Activated CD4-positive, alpha-beta T cell treated with anti-CD3 and anti-CD28 coated beads, Interleukin-2, amount 10 ng/mL, durations not matched to agents 24 days and 14 days (primary cell): ENCODE measurements at places on chromosomes 12 and 14. TPM values are rescaled to one million over a fixed set of nuclear protein-coding genes. Genes with fewer than 3 reads are reported as not detected.
A peak's percentile ranks its signal among the peaks of the same experiment; 100 is the strongest.

Gene PTGES3
- 351 and 357 TPM in 2 replicates for total RNA-seq

GRCh38 chr12:43586646-43587245 is 34.7 kb upstream of the ADAMTS20 start:
- H3K4me1 ChIP-seq: no peaks in the 10 kb centered on the region
- no peak for DNase-seq
- no peaks in the 10 kb centered on the region for H3K27me3 ChIP-seq
- H3K36me3 ChIP-seq: no peaks in the 10 kb centered on the region
- no peak overlapping the region for H3K27ac ChIP-seq

GRCh38 chr12:122029620-122030423 is 8.1 kb downstream of the BCL7A start:
- H3K27ac ChIP-seq: no peak overlapping the region
- H3K36me3 ChIP-seq: peaks cover 2% of the 10 kb centered on the region
- peaks cover 1% of the 10 kb centered on the region for H3K4me1 ChIP-seq
- no peak overlapping the region for H3K4me3 ChIP-seq
- H3K27me3 ChIP-seq: no peaks in the 10 kb centered on the region

DNA sequence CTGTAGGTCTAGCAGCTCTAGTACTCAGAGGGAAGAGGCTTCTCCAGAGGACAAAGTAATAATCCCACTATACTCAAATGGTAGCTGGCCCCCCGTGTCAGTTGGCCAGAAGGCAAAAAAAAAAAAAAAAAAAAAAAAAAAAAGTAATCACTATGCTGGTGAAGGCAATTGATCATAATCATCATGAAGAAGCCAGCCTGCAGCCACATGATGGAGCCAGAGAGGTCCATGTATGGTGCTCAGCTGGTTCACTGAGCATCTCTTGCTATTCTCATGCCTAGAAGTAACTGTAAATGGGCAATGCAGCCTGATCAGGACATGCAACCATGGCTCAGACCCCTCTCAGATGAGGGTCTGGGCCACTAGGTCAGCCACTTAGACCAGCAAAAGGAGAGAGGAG is 378.8 kb downstream of the MED13L start:
- H3K4me1 ChIP-seq: no peaks in the 10 kb centered on the region
- H3K27ac ChIP-seq: no peak overlapping the region
- H3K4me3 ChIP-seq: no peak overlapping the region
- peaks cover 11% of the 10 kb centered on the region for H3K27me3 ChIP-seq
- H3K36me3 ChIP-seq: no peaks in the 10 kb centered on the region
- no peak for DNase-seq

DNA sequence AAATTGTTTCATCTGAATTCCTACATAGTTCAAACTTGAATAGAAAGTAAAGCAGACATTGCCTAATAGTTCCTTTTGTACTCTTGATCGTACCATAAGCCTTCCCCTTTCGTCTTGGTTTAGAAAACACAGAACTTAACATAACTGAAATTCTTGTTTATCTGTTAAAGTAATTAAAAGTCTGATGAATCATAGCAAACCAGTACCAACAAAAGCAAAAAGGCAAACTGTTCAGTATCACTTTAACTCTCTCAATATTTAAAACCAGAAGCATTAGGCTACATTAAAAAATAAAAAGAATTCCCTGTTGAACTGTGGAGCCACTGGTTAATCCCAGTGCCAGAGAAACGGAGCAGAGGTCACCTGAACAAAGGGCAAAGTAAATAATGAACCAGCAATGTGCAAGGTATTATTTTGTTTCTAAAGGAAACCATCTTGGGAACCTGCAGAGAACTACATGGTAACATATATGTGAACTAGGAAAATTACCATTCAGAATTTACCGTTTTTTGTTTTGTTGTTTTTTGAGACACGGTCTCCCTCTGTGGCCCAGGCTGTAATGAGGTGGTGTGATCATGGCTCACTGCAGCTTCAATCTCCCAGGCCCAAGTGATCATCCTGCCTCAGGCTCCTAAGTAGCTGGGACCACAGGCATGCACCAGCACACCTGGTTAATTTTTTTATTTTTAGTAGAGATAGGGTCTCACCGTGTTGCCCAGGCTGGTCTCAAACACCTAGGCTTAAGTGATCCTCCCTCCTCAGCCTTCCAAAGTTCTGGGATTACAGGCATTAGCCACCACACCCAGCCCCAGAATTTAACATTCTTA is 17.1 kb upstream of the HIGD1C start:
- H3K27me3 ChIP-seq: no peaks in the 10 kb centered on the region
- H3K27ac ChIP-seq: no peak overlapping the region
- no peak overlapping the region for H3K4me3 ChIP-seq
- no peak for DNase-seq
- H3K36me3 ChIP-seq: peaks cover 3% of the 10 kb centered on the region

DNA sequence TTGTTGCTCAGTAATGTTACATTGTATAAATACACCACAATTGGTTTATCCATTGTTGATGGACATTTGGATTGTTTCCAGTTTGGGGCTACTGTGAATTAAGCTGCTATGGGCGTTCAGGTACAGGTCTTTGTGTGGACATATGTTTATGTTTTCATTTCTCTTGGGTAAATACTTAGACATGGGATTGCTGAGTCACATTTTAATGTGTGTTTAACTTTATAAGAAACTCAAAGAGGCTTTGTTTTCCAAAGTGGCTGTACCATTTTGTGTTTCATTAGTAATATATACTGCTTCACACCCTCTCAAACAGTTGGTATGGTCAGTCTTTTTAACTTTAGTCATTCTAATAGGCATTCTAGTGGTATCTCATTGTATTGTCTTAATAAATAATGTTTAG is 225.0 kb downstream of the SPTSSA start:
- H3K27me3 ChIP-seq: peaks cover 35% of the 10 kb centered on the region
- no peak overlapping the region for H3K4me3 ChIP-seq
- no peaks in the 10 kb centered on the region for H3K36me3 ChIP-seq
- no peak for DNase-seq
- H3K4me1 ChIP-seq: no peaks in the 10 kb centered on the region

DNA sequence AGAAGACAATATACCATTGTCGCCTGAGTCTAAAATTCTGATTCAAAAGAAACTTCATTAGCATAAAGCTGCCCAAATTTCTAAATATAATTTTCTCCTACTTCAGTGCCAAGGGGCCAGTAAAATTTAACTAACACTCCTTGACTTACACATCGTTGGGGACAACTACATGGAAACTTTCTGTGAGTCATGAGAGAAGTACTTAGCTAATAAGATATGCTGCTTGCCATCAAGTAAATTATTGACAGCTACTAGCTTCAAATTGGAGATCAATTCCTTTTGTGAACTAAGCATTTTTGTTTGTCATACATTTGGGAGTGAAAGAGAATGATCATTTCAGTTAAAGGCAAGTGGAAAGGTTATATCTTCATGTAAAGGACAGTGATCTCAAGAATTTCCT is 373.3 kb downstream of the MDGA2 start:
- H3K36me3 ChIP-seq: no peaks in the 10 kb centered on the region
- H3K4me1 ChIP-seq: no peaks in the 10 kb centered on the region
- no peaks in the 10 kb centered on the region for H3K27me3 ChIP-seq
- H3K27ac ChIP-seq: no peak overlapping the region

GRCh38 chr12:6953442-6954315 is 2.5 kb downstream of the PTPN6 start:
- H3K36me3 ChIP-seq: peaks cover 70% of the 10 kb centered on the region
- H3K27ac ChIP-seq: peak overlapping the region; percentile 96
- H3K4me1 ChIP-seq: peaks cover 71% of the 10 kb centered on the region
- peak; percentile 96 for DNase-seq
